ENCODE measurements at places on chromosomes 2 and 18. TPM values are rescaled to one million over a fixed set of nuclear protein-coding genes. Genes with fewer than 3 reads are reported as not detected.

DNA sequence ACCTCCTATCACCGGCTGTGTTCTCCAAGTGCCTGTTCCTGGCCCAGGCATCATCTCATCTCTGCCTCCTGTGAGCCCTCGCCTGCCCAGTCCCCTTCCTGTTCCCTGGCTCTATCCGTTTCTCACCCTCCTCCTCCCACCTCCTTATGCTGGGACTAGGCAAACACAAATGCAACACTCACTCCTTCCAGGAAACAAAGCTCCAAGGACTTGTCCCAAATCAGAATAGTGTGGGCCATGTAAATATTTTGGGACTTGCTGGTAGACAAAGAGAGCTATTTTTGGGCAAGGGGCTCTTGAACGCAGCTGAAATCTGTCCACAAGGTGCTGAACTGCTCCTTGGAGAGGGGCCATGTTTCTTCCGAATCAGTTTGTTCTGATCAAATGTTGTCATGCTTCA is 25.3 kb downstream of the MBP start:
- no peak for DNase-seq

DNA sequence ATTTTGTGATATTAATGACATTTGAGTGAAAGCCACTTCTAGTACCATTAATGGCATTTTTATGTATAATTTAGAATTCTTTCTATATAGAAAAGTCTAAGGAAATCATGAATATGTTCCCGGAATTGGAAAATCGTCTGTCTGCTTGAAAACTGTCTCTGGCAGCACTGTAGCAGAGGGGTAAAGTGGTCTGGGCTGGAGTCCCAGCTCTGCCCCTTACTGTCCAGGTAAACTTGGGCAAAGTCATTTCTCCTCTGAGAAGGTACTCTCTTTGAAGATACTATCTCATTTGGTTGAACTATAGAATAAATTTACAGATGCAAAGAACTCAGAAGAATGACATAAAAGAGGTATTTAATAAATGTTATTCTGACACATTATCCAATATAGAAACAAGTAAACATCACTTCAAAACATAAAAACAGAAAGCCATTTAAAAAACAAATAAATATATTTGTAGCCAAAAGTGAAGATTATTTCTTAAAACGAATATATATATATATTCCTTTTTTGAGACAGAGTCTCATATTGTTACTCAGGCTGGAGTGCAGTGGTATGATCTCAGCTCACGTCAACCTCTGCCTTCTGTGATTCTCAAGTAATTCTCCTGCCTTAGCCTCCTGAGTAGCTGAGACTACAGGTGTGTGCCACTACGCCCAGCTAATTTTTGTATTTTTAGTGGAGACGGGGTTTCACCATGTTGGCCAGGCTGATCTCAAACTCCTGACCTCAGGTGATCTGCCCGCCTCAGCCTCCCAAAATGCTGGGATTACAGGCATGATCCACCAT is 149.8 kb upstream of the ITGA4 start:
- no peak for DNase-seq

Gene IL1F10
- total RNA-seq, result not detected

Gene GAL3ST2
- 0.16 TPM for total RNA-seq

GRCh38 chr2:229344151-229344551 is 73.1 kb upstream of the PID1 start:
- no peak for DNase-seq

- DNase-seq, result no peak
Observed at GRCh38 chr2:75480971-75481836, 79.5 kb downstream of the EVA1A start.

Gene COX7A2L
- 100 TPM for total RNA-seq

GRCh38 chr2:236205867-236206645 is 37.9 kb upstream of the GBX2 start:
- no peak for DNase-seq

DNA sequence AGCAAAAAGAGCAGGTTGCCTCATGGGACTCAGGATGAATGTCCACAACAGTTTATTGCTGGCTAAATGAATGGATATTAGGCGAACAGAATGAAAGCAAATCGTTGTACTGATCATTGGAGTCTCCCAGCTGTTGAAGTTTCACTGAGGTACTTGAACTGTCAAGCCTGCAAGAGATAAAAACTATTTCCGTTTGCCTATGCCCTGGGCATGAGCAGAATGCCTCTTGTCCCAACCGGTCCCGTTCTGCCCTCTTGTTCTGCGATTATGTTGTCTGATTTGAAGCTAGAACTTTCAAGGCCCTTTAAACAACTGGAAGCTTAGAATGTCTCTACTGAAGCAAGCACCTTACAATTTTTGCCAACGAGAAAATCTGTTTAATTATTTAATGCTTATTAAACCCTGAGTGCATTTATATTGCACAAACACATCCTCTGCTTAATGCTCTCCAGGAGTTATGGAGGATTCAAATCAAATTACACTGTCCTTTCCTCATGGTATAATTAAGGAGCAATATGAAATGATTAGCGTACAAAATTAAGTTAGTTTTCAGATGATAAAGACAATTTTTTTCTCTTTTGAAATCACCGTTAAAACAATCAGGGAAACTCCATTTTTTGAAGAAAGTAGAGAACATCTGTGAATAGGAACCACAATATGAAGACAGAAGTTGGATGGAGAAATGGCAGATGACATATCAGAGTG is 17.7 kb downstream of the QPCT start:
- DNase-seq, result no peak

GRCh38 chr2:217195658-217196446 is 336.0 kb upstream of the TNP1 start:
- no peak for DNase-seq

Gene PIGN
- 24.2 TPM for total RNA-seq

DNA sequence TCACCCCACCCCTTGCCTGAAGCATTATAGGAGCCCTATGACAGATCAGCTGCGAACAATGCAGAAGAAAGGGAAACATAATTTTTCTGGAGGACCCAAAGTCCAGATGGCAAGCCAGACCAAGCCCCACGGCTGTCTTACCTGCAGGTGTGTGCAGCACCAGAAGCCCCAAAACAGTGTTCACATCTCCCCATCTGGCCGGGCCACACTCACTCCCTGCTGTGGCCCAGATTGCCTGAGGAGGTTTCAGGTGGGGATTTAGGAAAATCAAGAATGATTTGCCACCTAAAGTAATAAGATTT is 11.7 kb upstream of the STK17B start:
- no peak for DNase-seq

DNA sequence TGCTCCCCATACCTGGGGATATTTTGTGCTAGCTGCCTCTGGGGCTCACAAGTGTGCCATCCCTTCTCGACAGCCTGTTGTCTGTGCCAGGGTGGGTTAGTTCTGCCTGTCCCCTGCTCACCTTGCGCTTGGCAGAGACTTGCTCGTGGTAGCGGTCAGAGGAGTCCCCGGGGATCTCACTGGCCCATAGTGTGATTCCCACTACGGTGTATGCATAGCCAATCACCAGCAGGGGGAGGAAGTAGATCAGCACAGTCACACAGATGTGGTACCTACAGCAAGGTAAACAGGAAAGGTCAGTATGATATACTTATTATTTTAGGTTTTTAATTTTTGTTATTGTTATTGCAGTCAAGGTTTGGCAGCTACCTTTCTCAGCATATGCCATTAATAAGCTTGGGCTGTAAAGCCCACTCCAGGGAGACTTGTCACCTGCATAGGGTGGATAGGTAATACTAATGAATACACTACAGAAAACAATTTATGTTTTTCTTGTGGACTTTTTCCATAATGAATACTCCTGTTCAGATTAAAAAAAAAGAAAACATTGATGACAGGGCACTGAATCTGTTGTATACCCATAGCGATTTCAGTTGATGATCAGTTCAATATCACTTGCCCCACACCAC is 95.2 kb downstream of the POLE4 start:
- DNase-seq, result no peak

GRCh38 chr2:129074298-129074920 is 755.7 kb upstream of the HS6ST1 start:
- DNase-seq, result no peak

DNA sequence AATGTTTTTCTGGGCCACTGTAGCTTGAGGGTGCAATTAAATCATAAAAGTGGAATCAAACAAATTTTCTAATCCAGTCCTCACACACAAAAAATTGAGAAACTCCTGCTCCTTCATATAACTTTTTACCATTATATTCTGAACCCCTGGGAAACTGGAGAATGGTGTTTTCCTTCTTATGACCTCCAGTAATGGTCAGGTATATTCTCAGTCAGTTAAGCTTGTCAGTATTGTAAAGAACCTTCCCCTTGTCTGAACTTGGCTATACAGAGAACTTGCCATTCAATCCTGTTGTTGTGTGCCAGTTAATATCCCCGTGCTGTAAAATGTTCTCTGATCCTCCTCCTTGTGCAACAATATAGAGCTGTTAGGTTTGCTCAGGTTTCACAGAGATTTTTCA is 39.5 kb downstream of the ZNF804A start:
- no peak for DNase-seq

DNA sequence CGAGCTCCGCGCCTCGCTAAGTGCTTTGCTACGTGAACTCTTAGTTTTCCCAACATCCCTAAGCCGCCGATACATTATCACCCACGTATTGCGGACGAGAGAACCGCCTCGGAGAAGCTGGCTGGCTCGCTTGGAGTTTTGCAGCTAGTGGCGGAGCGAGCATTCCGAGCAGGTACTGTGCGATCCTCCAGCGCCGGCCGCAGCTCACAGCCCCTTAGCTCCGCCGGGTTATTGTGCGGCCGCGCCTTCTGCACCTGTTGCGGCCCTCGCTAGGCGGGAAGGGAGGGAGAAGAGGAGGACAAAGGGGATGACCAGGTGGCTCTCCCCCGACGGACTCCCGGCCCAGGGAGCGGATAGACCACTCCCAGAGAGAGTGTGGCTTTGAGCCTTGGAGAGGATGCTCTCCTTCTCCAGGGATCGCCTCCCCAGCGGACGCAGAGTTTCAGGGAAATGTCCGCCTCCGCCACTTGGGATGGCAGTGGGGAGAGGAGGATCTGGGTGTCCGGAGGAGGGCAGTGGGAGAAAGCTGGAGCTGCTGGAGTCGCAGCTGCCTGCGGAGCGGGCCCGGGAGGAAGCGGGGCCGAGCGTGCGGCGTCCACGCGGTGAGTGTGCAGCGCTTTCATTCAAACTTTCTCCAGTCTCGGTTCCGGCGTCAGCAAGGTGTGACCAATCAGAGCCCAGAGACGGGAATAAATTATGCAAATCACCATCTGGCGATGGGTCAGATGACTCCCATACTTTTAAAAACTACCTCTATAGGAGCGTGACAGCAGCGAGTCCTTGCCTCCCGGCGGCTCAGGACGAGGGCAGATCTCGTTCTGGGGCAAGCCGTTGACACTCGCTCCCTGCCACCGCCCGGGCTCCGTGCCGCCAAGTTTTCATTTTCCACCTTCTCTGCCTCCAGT is at the start of gene LIPG:
Gene LIPG, plus strand, starts transcription at position 769 of the 905 bp plus-strand sequence. CDS start 252 bp downstream, outside the sequence.
- peak; percentile 33 for DNase-seq

DNA sequence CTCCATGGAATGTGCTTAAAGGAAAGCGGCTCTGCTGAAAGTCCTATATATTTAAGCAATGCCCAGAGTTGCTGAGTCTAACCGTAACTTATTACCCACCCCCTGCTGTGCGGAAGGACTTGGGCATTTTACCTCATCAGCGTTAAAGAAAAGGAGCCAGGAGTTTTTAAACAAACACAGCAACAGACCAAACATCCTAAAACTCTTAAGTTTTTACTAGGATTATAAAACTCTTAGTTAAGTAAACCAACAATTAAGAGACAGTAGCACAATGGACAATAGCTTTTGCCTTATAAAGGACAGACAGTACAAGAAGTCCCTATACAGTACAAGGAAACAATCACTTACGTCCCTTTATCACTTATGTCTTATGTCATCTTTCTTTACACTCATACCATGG is 90.2 kb downstream of the ZNF521 start:
- no peak for DNase-seq

DNA sequence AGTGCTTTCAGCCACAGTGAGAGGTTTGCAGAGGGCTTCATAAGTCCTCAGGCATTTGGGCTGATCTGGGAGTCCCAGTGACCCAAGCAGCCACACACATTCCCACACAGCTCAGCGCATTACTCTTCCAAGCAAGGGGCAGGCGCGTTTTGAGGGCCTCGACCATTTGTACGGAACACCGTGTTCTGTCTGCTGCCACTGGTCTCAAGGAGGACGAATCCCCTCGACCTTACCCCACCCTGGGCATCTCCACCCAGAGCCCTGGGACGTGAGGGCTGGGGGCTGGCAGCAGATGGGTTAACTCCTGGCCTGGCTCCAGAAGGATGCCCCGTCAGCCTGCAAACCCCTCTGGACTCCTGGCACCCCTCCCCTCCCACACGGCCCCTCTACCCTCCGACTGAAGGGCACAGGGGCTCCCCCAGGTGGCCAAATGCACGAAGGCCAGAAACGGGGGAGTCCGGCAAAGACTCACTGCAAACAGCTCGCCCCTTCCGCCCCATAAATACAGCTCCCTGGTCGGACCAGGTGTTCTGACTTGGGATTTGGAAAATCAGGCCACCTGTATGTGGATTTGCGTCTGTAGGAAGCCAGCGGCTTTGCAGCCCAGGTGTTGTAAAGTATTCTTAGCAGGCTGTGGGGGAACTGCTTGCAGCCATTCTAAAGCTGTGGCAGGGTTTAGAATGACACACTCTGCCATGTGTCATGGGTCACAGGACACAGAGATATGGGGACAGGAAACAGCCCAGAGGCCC is 33.6 kb upstream of the PTMA start:
- DNase-seq, result peak; percentile 64

DNA sequence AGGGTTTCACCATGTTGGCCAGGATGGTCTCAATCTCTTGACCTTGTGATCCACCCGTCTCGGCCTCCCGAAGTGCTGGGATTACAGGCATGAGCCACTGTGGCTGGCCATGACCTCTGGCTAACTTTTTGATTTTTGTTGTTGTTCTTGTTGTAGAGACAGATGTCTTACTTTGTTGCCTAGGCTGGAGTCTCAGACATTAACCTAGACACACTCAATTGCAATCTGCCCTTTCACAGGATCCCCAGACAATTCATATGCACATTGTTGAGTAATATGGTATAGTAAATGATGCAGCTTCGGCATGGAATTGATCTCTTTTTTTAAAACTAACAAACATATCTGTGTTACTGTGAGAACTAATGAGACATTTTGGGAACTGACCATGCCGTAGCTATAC is 130.5 kb upstream of the CCDC195 start:
- DNase-seq, result no peak

DNA sequence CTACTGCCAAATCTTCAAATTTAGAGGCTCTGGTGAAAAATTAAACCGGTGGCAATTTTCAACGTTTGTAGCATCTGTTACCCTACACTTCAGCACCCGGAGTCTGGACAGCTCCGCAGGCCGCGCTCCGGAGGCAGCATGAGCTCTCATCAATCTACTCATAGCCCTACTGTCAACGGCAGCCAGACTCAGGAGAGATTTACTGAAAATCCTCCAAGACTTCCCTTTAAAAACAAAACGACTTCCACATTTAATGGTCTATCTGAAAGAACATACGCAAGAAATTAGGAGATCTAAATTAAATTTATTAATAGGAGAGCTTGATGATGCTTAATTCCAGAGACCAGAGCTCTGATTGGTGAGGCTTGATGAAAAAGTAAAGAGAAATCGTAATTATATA is 970 bp upstream of the ADCYAP1 start:
- no peak for DNase-seq

GRCh38 chr2:64501946-64502345 is 22.2 kb upstream of the AFTPH start:
- DNase-seq, result no peak

Gene GALNT13
- not detected for total RNA-seq

Data from CD8-positive, alpha-beta memory T cell (primary cell).